ENCODE measurements at places on chromosomes 6 and 20.

- no peak for DNase-seq
Measured at GRCh38 chr6:79872303-79872702, 75.0 kb downstream of the ELOVL4 start.

- no peak for DNase-seq
Measured at GRCh38 chr6:116379764-116380163, 9.0 kb downstream of the DSE start.

GRCh38 chr6:112660626-112661025 lies 313.5 kb downstream of the RFPL4B start:
- DNase-seq = no peak

- DNase-seq = no peak
Measured at GRCh38 chr20:19658137-19658536, 99.9 kb upstream of the RIN2 start.

DNA sequence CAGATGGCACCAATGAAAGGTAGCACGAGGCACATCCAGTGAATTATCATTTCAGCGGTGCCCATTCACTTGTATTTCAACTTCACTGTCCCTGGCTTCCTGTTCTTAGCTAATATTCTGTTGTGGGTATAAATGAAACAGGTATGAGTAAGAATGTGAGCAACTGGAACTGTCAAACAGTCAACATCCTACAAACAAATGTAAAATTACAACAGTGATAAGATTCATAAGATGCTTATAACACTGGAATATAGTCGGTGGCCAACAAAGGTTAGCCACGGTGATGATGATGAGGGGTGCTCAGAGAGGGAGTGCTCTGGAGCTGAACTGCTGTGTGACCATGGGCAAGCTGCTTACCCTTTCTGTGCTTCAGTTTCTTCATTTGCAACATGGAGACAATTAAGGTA lies 74.9 kb upstream of the TOX2 start:
- DNase-seq = no peak

All from CD4-positive, alpha-beta T cell (primary cell).